ENCODE measurements at places on chromosomes 3 and 15.

GRCh38 chr3:104353951-104354350 lies 1012.8 kb upstream of the ALCAM start:
- no peak for DNase-seq

- peak; percentile 85 for DNase-seq
Measured at GRCh38 chr3:64291345-64291744, 66.1 kb upstream of the PRICKLE2 start.

DNA sequence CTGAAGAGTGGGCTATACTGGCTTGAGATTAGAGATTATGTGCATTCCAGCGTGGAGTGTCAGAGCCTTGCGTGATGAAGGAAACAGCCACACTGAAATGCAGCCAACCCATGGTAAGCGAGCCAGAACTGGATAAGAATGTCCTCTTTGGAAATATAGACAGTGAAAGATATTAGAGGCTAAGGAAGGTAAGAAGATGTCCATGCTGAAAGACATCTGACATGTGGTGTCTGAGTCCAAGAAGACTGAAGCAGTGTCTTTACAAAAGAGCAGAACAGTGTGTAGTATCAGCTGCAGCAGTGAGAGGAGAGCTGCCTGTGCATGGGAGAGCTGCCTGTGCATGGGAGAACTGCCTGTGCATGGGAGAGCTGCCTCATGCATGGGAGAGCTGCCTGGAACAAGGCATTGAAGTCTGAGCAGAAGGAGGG lies 672.2 kb downstream of the DIPK2A start:
- DNase-seq: no peak

GRCh38 chr15:91973481-91973880 lies 120.0 kb downstream of the SLCO3A1 start:
- no peak for DNase-seq

DNA sequence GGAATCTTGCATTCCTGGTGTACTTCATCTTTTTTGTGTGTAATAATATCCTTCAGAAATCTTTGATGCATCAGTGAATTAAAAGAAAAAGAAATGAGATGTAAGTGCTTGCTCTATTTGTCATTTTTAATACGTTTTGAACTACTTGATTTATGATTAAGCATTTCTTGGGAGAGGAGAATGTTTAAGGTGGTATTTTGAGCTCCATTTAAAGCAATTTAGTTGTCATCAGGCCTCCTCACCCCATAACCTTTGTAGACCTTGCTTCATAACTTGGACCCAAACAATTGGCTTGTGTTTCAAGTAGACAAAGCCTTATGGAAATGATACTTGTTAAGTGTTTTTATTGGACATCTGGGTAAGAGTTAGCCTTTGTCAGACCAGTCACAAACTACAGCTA lies 87.1 kb upstream of the VEPH1 start:
- DNase-seq: no peak

DNA sequence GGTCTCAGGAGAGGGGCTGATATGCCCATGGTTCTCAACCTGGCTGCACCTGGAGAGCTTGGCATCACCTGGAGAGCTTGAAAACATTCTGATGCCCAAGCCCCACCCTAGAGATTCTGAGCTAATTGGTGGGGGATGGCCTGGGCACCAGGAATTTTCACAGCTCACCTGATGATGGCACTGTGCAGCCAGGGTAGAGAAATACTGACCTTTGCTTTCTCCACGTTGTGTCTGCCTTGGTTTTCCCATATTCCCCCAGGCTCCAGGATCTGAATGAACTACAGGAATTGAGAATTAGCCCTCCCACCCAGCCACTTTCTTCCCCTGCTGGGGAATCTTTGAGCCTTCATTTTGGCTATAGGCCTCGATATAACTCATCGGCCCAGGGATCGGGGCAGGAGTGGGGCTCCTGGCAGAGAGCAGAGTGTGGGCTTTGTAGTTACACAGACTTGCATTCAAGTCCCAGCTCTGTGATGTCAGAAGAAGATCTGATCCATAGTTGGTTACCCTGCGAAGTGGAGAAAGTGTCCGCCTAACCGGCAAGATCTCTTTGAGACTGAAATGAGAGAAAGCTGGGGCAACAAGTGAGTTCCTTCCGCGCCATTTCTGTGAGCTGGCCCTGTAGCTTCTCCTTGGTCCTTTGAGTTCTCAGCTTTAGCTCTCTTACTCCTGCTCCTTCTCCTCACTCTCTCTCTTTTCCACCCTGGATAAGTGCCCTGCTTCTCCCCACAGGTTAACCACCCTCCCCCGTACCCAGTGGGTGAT lies 33.1 kb upstream of the UBE2Q2 start:
- DNase-seq: peak; percentile 55

- peak; percentile 41 for DNase-seq
Measured at GRCh38 chr15:40695469-40695890, 506 bp downstream of the RAD51 start.

GRCh38 chr15:57686657-57687056 lies 19.9 kb upstream of the POLR2M start:
- DNase-seq: no peak

DNA sequence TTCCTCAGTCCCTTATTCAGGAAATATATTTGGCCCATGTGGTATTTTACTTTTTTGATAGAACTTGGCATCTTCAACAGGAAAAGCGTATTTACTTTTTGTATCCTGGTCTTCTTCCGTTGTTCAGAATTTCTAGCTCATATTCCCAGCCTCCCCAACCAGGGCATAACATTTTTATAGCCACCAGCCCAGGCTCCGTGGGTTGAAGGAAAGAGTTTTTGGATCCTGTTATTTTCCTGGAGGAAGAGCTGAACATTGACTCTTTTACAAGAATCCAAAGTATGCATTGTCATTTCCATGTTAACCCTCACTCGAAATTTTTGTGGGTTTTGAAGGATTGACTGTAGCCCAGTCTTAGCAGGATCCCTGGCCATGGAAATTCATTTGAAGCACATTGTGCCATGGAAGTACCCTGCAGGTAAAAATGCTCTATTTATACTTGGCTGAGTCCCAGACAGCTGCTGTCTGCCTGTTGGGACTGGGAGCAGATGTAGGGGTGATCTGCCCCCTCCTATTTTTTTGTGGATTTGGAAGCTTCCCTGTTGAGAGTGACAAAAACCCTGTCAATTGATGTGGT lies 98.8 kb downstream of the AKAP13 start:
- DNase-seq: peak; percentile 78

- peak; percentile 26 for DNase-seq
Measured at GRCh38 chr15:31080591-31081014, 20.9 kb downstream of the TRPM1 start.

- peak; percentile 75 for DNase-seq
Measured at GRCh38 chr15:39598186-39598850, 17.4 kb downstream of the THBS1 start.

GRCh38 chr15:26615188-26615926 lies 157.5 kb downstream of the GABRB3 start:
- peak; percentile 29 for DNase-seq
